GM12878 (cell line): ENCODE measurements at places on chromosomes 6 and 20.

GRCh38 chr20:53768329-53768728 lies 174.7 kb upstream of the ZNF217 start:
- no peak for DNase-seq

- DNase-seq, result no peak
Measured at GRCh38 chr6:168950858-168951214, 302.8 kb downstream of the THBS2 start.

DNA sequence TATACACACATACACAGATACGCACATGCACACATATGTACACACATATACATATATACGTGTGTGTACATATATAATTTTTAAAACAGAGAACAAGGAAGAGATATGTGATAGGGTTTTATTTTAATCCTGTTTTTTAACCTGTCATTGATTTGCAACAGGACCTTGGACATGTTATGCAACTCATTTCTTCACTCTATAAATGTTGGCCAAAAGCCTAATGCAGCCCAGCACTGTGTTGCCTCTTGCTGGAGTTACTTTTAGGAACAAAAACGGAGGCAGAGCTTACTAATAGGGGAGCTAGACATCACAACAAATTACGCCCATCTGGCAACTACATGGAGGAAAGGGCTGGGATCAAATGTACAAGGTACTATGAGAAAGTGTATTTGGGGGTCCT lies 179.9 kb upstream of the TAB2 start:
- DNase-seq, result no peak

GRCh38 chr6:166526937-166527336 lies 59.5 kb downstream of the RAMACL start:
- no peak for DNase-seq

GRCh38 chr6:53494076-53494475 lies 50.8 kb downstream of the GCLC start:
- DNase-seq, result no peak

- DNase-seq, result no peak
Measured at GRCh38 chr6:17957904-17958620, 29.4 kb downstream of the KIF13A start.

DNA sequence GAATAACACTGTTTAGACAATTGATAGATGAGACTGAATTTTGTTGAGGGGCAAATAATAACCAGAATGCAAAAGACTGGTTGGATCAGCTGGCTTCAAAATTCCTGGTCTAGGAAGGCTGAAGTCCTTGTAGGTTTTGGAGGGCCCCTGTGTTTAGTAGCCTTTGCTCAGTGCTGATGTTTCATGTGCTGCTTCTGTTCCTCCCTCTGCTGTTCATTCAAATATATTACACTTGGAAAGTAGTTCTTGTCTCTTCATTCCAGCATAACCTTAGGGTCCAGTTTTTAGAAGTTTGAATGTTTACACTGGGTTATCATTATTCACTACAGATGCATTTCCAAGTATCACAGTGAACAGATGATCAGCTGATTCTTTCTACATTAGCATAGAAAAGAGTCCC lies 72.5 kb downstream of the FLRT3 start:
- DNase-seq, result no peak

DNA sequence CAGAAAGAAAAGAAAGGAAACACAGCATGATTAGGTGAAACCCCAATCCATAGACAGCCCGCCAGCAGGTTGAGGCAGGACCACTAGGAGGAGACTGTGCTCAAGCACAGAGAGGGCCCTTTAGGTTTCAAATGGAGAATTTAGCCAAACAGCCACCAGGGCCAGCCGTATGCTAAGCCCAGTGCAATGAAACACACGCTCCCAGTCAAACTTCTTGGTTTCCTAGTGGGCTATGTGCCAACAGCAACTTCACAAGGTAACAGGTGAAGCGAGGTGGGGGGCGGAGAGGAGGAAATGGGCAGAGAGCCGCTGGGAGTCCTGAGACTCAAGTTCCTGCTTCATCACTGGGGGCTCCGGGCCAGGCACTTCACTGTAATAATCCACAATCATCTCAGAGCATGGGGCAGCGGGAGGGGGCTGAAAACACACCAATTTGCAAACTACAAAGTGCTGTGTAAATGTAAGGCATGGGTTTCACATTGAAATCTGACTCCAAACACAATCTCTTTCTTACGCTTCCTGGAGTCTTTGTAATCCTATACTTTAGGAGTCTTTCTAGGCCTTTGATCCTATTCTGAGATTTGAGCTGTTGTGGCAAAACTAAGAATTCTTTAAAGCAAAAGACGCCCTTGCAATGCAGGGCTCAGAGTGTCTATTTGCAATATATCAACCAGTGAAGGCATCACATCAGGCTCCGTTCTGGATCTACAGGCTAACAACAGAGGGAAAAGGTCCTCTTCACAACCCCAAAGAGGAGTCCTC lies 117.3 kb downstream of the OPRM1 start:
- no peak for DNase-seq

DNA sequence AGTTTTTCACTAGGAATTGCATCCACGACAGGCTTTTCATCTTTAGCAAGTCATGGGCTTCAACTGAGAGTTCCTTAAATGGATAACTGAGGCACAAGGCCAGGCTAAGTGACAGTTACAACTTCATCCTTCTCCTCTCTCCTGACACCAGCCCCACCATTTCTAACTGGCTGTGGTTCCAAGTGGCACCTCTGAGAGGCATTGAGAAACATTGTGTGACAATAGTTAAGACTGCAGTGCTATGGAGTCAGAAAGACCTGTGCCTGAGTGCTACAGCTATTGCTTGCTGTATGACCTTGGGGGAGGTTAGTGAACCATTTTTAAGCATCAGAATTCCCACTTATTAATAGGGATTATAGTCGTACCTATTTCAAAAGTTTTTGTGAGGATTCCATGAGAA lies 26.2 kb upstream of the MLIP start:
- DNase-seq, result no peak

DNA sequence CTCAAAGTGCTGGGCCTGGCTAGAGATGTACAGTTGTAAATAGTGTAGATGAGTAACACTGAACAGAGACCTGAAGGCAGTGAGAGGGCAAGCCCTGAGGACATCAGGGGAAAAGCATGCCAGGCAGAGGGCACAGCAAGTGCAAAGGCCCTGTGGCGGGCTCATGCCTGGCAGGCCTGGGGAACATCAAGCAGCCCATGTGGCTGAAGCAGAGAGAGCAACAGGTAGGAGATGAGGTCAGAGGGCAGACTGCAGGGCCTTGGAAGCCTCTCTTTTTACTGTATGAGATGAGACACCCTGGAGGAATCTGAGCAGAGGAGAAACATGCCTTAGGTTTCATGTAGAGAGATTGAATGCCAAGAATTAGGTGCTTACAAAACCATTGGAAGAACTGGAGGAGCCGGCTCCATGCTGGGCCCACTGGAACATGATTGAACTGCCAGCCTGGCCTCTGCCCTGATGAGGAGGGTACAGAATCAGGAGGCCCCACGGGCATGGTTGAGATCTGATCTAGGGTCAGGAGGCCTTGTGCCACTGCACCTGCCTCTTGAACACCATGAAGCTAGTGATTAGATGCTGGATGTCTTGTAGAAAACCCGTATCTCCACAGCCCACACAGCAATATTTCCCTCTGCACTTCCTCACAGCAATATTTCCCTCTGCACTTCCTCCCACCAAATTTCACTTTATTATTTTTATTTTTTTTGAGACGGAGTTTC lies 5.9 kb upstream of the HMGA1 start:
- DNase-seq, result no peak

DNA sequence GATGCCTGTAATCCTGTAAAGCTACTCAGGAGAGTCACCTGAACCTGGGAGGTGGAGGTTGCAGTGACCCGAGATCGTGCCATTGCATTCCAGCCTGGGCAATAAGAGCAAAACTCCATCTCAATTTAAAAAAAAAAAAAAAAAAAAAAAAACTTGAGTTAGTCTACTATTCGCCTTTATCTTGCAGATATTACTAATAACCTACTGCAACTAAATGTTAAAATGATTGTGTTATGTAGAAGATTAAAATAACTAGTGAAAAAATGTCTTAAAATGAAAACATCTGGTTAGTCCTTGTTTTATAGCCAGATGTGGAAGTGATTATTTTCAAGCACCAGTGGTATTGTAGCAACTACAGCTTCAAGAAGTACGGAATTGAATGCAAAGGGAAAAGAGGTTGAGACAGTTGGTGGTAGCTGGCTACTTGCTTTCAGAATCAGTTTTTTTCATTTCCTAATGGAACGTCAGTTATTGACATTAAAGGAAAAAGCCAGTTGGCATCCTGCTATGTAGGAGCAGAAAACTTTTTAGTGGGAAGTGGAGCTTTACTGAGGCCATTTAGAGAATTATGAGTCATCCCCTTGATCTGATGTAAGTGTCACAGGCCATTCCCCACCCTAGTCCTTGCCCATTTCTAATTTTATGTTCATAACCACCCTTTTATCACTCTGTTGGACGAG lies 43.8 kb upstream of the DYNLRB1 start:
- DNase-seq, result no peak

DNA sequence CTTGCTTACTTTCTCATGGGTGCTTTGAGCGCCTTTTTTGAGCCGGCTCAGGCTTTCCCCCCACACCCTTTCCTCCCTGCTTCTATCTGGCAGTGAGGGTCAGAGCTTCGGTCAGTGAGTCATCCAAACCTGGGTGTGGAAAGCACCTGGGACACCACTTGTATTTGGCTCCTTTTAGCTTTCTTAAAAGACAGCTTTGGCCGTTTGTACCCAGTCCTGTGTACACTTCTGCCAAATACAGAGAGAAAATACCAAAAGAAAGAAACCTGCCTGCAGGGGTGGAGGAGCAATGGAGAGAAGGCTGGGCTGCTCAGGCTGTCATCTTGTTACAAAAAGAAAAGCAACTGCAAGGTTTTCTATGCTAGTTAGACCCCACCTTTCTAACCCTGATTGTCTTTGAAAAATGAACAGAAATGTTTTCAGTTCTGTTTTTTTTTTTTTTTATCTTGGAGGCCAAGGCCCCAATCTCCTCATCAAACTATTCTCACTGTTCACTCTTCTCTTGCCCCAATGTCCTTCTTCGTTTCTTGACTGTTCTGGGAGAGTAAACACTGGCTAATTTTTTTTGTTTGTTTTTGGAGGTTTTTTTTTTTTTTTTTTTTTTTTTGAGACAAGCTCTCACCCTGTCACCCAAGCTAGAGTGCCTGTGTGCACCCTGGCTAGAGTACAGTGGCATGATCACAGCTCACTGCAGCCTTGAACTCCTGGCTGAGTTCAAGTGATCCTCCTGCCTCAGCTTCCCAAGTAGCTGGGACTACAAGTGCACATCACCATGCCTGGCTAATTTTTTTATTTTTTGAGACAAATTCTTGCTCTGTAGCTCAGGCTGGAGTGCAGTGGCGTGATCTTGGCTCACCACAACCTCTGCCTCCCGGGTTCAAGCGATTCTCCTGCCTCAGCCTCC lies 76.4 kb downstream of the SSR1 start:
- DNase-seq, result peak; percentile 69

DNA sequence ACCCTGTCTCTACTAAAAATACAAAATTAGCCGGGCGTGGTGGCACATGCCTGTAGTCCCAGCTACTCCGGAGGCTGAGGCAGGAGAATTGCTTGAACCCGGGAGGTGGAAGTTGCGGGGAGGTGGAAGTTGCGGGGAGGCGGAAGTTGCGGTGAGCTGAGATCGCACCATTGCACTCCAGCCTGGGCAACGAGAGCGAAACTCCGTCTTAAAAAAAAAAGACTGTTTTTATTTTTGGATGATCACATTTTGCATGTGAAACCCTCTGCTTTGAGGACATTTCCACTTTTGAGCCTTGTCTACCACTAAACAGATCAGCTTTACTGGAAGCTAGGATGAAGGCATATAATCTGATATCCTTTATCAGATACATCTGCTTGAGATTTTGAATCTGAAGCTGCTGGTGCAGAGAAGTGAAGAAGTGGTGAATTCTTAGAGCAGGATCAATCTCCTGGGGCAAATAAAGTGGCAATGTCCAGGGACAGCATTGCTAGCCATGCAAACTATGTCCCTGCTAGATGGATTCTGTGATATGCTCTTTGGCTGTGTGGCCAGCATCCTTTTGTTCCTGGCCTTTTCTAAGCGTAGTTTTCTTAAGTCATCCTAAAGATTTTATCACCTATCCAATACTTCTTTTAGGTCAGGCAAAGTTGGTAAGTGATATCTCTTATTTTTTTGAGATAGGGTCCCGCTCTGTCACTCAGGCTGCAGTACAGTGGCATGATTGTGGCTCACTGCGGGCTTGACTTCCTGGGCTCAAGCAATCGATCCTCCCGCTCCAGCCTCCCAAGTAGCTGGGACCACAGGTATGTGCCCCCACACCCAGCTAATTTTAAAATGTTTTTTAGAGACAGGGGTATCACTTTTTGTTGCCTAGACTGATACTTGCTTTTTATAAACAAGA lies 23.3 kb downstream of the RBL1 start:
- DNase-seq, result no peak

DNA sequence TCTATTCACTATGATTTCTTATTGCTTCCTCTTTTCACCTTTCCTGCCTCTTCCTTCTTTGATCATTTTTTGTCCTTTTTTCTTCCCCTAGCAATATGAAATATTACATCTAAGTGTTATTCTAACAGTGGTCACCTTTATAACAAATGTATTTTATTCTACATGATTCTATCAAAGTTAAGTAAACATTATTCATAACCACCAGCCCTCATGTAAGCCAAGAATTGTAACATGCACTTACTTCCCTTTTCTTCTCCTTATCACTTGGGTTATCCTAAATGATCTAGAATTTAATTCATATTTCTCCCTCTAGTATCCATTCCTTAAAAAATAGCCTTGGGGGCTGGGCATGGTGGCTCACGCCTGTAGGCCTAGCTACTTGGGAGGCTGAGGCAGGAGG lies 88.3 kb upstream of the SLC22A23 start:
- no peak for DNase-seq

GRCh38 chr20:63861365-63861934 lies at the start of gene ABHD16B:
Gene ABHD16B (plus strand): TSS chr20:63861498. CDS start chr20:63861541, 43 bp downstream.
- DNase-seq, result no peak

DNA sequence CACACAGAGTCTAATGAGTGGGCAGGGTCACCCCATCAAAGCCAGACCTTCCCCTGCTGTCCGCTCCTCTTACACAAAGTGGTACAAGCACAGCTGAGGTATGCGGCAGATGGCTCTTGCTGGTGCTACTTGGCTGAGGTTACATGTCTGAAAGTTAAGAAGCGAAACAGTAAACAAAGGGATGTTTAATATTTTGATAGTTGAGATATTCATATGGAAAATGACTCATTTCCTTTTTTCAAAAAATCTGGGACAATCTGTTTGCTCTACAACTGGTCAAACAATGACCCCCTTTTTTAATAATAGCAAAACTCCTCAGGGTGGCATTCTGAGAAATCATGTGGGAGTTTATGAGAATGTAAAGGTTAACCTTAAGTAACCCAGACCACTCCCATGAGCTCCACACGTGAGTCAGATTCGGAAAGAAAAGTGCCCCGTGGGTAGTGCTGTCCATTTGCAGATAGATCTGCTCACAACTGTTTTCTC lies 245.3 kb downstream of the TBXT start:
- no peak for DNase-seq
